IPS DF 6.9 (cell line): ENCODE measurements at places on chromosomes 11 and 22.

DNA sequence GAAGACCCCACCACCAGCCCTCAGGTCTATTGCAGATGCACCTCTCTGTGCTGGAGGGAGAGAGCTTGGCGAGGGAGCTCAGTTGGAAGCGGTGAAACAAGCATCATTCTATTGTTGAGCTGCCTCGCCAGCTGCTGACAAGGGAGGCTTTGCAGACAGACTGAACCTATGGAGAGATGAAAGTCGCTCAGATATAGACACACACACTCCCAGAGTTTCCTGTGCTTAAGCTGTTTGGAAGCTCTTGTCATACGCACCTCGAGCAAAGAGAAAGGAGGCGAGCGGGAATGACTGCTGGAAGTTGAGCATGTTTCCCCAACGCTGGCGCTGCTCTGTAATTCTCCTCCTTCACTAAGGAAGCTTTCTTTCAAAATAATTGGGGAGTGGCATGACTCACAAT, 126.1 kb downstream of the TRIM29 start:
- no peaks in the 10 kb centered on the region for H3K27me3 ChIP-seq
- no peak overlapping the region for H3K4me3 ChIP-seq
- DNase-seq = no peak
- H3K36me3 ChIP-seq = no peaks in the 10 kb centered on the region

DNA sequence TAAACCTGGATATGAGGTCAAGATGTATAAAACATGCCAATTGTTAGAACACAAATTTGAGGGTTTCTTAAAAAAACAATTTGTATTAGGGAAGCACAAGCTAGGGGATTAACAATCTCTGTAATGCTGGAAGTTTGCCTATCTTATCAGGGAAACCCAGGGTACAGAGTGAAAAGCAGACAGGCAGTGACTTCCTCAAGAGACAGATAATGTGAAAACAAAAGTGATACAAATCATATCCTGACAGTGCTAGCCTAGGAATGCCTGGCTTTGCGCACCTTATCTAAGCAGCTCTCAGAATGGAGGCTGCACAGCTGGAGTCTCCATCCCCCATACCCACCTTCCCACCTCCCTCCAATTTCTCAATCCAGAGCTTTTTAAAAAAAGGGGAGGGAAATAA, 22.5 kb upstream of the RBX1 start:
- no peak overlapping the region for H3K4me3 ChIP-seq
- H3K27me3 ChIP-seq = no peaks in the 10 kb centered on the region
- peaks cover 3% of the 10 kb centered on the region; the same call in 1 of the 2 replicates for H3K36me3 ChIP-seq
- H3K27ac ChIP-seq = no peak overlapping the region
- H3K4me1 ChIP-seq = no peaks in the 10 kb centered on the region

DNA sequence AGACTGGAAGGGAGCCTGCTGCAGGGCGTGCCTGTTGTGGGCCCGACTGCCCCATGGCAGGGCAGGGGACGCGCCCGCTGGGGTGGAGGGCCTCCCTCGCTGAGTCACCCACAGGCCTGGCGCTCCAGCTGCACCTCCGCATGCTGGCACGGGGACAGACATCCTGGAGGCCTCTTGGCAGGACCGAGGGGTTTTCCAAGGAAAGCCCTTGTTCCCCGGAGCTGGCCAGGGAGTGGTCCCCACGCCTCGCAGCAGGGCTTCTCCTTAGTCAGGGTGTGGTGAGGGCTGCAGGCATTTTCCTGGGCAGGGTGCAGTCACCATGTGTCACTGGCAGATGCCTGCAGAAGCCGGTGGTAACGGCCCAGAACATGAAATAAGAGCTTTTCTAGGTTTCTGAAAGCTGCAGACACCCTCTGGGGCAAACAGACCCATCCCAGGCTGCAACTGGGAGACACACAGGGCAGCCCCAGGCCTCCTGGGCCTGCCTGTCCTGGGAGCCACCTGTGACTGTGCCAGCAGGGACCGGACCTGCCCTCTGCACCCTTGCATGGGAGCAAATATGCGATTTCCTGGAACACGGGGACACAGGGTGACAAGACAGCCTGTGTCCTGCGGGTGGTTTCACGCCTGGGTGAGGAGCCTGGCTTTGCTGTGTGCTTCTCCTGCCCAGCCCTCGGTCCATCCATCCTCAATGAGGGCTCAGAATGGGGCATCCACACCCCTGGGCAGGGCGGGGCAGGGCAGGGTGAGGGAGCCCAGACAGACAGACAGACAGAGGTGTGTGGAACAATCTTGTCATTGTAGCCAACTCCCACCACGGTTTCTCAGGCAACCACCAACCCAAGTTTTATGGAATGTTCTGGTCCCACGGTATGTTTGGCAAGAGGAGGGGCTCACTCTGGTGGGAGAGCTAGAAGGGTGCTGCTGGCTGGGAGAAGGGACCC, 43.2 kb upstream of the FADD start:
- no peak for DNase-seq
- H3K27me3 ChIP-seq = no peaks in the 10 kb centered on the region
- H3K4me3 ChIP-seq = no peak overlapping the region

- H3K27ac ChIP-seq = no peak overlapping the region
- no peak for DNase-seq
- no peaks in the 10 kb centered on the region for H3K27me3 ChIP-seq
- H3K4me1 ChIP-seq = no peaks in the 10 kb centered on the region
- no peaks in the 10 kb centered on the region for H3K36me3 ChIP-seq
- H3K4me3 ChIP-seq = no peak overlapping the region
These were observed 33.2 kb upstream of the CRYBB3 start for GRCh38 chr22:25166266-25167040.

DNA sequence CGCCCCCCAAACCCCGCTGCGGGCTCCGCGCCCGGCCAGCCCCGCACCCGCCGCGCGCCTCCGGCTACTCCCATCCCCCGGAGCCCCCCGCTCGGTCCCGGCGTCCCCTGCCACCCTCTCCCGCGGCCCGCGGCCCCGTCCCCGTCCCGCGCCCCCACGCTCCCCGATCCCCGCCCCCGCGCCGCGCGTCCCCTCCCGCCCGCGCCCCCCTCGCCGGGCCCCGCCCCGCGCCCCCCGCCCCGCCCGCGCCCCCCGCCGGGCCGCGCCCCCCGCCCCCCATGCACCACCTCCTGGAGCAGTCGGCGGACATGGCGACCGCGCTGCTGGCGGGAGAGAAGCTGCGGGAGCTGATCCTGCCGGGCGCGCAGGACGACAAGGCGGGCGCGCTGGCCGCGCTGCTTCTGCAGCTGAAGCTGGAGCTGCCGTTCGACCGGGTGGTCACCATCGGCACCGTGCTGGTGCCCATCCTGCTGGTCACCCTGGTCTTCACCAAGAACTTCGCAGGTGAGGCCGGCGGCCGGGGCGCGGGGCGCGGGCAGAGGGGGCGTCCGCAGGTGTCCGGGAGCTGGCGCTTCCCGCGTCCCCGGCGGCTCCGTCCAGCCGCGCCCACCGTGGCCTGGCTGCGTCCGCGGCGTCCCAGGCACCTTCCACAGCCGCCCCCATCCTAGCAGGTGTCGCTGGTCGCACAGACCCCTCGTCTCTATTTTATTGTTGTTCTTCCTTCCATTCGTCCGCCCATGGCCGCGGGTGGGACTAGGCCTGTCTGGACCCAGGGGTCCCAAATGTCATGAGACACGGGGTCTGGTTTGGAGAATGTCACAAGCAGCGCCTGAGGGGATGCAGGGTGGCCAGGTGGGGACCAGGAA, at the start of gene PANX2:
PANX2 (plus strand) TSS at position 279 of the 866 bp plus-strand sequence; CDS start at position 279, 0 bp downstream.
- peak within 1 kb of the TSS; percentile 78; the same call in 1 of the 2 replicates for H3K4me3 ChIP-seq
- H3K27me3 ChIP-seq = peaks cover 5% of the 10 kb centered on the region
- no peaks in the 10 kb centered on the region; the same call in 1 of the 2 replicates for H3K4me1 ChIP-seq
- no peak for DNase-seq
- no peak within 1 kb of the TSS for H3K27ac ChIP-seq

- no peak overlapping the region for H3K4me3 ChIP-seq
- no peaks in the 10 kb centered on the region; the same call in 1 of the 2 replicates for H3K27me3 ChIP-seq
- DNase-seq = no peak
These were observed 11.4 kb downstream of the PRR14L start for GRCh38 chr22:31738566-31738965.

GRCh38 chr11:77179048-77179447, 51.0 kb downstream of the MYO7A start:
- no peaks in the 10 kb centered on the region for H3K27me3 ChIP-seq
- no peak for DNase-seq
- peaks cover 11% of the 10 kb centered on the region for H3K4me1 ChIP-seq
- no peak overlapping the region for H3K4me3 ChIP-seq

DNA sequence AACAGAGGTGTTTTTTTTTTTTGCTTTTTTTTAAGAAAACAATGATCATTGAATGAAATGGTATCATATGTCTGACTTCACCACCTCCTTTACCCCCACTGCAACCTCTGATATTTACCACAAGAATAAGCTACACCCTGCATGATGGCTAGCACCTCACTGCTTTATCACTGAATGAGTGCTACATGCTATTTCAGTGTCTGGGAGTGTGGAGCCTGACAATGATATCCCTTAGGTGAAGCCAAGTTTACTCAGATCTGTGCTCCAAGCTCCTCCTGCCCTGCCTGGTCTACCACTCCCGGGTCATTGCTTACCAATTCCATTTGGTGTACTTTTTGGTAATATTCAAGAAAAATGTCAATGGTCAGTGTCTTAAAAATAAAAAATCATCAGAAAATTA, 21.1 kb downstream of the MMP20 start:
- H3K4me3 ChIP-seq = no peak overlapping the region
- no peak for DNase-seq
- H3K27ac ChIP-seq = no peak overlapping the region
- H3K27me3 ChIP-seq = no peaks in the 10 kb centered on the region

DNA sequence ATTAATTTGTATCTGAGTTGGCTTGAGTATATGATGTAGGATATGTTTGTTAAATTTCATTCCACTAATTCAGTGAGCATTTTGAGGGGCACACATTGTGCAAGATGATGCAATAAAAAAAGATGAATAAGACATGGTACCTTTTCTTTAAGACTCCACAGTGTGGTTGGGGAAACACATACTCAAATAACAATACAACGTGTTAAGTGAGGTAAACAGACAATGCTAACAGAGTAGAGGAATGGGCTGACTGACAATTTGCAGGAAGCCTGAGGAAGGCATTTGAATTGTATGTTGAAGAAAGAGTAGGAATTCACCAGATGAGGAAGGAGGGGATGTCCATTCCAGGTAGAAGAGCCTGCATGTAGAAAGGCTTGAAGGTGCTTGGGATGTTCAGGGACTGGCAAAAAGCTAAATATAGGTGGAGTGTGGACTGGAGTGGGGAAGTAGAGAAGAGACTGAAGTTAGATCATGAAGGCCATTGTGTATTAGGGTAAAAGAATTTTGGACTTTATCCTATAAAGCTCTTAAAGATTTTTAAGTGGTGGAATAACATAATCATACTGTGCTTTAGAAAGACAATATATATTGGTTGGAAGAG, 6.8 kb downstream of the RNF169 start:
- no peak for DNase-seq
- H3K4me3 ChIP-seq = no peak overlapping the region
- no peaks in the 10 kb centered on the region for H3K4me1 ChIP-seq
- no peaks in the 10 kb centered on the region for H3K36me3 ChIP-seq
- no peaks in the 10 kb centered on the region for H3K27me3 ChIP-seq

GRCh38 chr22:24429411-24430365, 2.3 kb downstream of the ADORA2A start:
- no peak overlapping the region for H3K27ac ChIP-seq
- H3K4me1 ChIP-seq = peaks cover 2% of the 10 kb centered on the region; the same call in 1 of the 2 replicates
- no peak overlapping the region for H3K4me3 ChIP-seq
- no peak for DNase-seq
- no peaks in the 10 kb centered on the region; the same call in 1 of the 2 replicates for H3K27me3 ChIP-seq
- H3K36me3 ChIP-seq = no peaks in the 10 kb centered on the region

GRCh38 chr22:48744283-48744641, 1083.4 kb downstream of the BRD1 start:
- H3K27ac ChIP-seq = no peak overlapping the region
- no peak for DNase-seq
- H3K4me1 ChIP-seq = no peaks in the 10 kb centered on the region

DNA sequence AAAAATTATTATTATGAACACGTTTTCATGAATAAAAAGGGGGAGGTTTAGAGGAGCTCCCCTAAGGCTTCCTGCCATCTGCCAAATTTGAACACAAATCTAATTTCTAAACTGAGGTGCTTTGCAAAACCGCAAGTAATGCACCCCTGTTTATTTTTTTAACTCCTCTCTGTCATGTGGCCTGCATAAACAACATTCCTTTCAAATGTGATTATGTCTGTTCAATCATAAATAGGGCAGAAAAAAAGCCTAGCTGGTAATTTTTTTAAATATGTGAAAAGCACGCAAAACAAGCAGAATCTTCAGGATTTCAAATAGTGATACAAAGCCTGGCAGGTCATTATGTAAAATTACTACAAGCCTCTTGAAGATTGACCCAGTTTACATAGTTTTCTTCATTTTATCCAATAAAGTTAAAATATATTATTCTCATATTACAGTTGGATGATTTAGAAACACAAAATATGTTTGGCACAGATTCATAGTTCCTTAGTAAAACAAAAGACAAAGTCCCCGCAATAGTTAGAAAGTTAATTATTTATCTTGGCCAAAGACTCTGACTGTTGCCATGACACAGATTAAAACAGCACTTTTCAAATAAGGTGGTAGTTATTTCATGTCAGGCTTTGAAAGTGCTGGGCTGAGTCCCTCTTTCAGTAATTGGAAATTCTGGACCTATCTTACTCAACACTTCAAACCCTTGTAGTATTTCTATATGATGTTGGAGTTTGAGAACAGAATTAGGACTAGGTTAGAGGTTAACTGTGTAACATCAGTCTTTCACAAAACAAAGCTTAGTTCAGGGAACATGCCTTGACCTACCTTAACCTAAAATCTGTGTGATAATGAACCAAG, 200.3 kb upstream of the MPPED2 start:
- no peak overlapping the region for H3K27ac ChIP-seq
- H3K4me1 ChIP-seq = no peaks in the 10 kb centered on the region
- H3K4me3 ChIP-seq = no peak overlapping the region
- no peak for DNase-seq

- 0 out of 2 replicates have a peak, but pooled peaks cover 2% of the 10 kb centered on the region for H3K36me3 ChIP-seq
- H3K4me1 ChIP-seq = no peaks in the 10 kb centered on the region
- no peaks in the 10 kb centered on the region for H3K27me3 ChIP-seq
- no peak overlapping the region for H3K27ac ChIP-seq
- peak; percentile 63 for DNase-seq
These were observed 6.5 kb downstream of the DCPS start for GRCh38 chr11:126310200-126310991.

GRCh38 chr11:64534391-64534801, 56.6 kb upstream of the SLC22A12 start:
- no peaks in the 10 kb centered on the region for H3K27me3 ChIP-seq
- H3K27ac ChIP-seq = no peak overlapping the region
- 0 out of 2 replicates have a peak, but pooled peaks cover 4% of the 10 kb centered on the region for H3K4me1 ChIP-seq
- H3K36me3 ChIP-seq = no peaks in the 10 kb centered on the region
- H3K4me3 ChIP-seq = no peak overlapping the region
